Lung microvascular endothelial cell (primary cell): ENCODE measurements at places on chromosomes 1 and 21. TPM values are rescaled to one million over a fixed set of nuclear protein-coding genes. Genes with fewer than 3 reads are reported as not detected.
A peak's percentile ranks its signal among the peaks of the same experiment; 100 is the strongest.

DNA sequence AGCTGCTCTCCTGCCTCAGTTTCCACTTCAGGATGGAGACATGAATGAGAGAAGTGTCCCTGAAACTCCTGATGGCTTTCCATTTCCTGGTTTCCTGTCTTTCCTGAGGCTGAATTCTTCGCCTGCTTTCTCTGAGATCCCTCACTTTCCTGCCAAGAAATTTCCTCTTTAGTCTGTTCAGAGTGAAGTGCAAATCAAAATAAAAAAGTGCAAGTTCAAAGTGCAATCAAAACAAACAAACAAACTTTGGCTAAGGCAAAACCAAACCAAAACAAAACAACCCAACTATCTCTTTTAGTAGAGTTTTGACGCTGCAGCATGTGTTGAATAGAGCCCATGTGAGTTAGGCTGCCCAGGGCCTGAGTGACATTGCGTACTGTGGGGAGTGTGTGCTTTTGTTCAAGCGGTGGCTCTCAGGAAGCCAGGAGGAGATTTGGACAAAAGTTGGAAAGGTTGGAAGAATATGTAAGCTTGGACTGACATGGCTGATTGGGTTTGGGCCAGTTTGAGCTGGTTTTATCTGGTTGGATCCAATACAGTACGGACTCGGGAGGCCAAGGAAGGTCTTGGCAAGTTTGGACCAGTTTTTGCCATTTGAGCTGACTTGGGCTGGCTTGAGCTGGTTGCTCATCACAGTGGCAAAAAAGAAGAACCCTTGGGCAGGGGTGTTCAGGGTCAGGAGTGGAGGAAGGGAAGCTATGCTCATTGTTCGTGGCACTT lies 61.1 kb upstream of the TINAGL1 start:
- no peak for DNase-seq

GRCh38 chr1:228206582-228207351 lies 1.1 kb upstream of the OBSCN start:
- DNase-seq: no peak

Gene CHAF1B
- total RNA-seq: 0.60 and 2.2 TPM in 2 replicates

GRCh38 chr21:39104911-39105310 lies 78.3 kb downstream of the PSMG1 start:
- DNase-seq: no peak

GRCh38 chr1:91011726-91012125 lies 10.1 kb downstream of the ZNF644 start:
- peak; percentile 47 for DNase-seq
